Activated CD4-positive, alpha-beta T cell treated with anti-CD3 and anti-CD28 coated beads, Interleukin-2, amount 50 U/mL, for 4 hours (primary cell): ENCODE measurements at places on chromosomes 12 and 14.

DNA sequence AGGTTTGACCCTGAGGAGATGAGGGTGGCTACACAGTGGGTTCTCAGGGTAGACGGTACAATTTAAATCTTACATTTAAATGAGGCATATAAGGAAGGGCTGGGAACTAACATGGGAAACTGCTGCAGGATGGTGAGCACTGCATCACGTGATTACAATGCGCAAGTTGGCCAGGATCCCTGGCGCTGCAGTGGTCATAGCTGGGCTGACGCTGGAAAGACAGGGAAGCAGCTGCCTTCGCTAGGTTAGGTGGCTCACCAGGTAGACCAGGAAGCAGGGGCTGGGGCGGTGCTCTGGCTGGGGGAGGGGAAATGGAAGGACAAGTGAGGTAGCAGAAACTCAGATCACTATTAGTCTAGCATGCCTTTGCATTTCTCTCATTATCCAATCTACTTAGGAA is 149.9 kb downstream of the FOXN3 start:
- no peak for DNase-seq

GRCh38 chr12:65823513-65824375 is 539 bp upstream of the HMGA2 start:
- no peak for DNase-seq

- DNase-seq, result no peak
Measured at GRCh38 chr12:67520606-67521005, 127.9 kb upstream of the DYRK2 start.

DNA sequence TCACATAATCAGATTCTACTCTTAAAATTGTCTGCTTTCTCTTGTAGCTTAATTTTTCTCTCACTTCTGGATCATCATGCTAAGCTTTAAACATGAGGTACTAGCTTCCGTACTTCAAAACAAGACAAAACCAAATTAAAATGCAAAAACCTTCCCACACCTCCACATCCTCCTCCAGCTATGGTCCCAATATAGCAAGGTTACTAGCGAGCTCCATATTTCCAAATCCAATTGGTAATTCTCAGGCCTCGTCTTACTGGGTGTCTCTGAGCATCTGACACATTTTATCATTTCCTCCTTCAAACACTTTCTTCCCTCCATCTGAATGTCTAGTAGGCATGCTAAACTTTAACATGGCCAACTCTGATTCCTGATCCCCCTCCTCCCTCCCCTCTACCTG is 7.9 kb upstream of the PAPOLA start:
- DNase-seq, result no peak

GRCh38 chr14:45261209-45261608 is 8.2 kb upstream of the MIS18BP1 start:
- DNase-seq, result no peak

DNA sequence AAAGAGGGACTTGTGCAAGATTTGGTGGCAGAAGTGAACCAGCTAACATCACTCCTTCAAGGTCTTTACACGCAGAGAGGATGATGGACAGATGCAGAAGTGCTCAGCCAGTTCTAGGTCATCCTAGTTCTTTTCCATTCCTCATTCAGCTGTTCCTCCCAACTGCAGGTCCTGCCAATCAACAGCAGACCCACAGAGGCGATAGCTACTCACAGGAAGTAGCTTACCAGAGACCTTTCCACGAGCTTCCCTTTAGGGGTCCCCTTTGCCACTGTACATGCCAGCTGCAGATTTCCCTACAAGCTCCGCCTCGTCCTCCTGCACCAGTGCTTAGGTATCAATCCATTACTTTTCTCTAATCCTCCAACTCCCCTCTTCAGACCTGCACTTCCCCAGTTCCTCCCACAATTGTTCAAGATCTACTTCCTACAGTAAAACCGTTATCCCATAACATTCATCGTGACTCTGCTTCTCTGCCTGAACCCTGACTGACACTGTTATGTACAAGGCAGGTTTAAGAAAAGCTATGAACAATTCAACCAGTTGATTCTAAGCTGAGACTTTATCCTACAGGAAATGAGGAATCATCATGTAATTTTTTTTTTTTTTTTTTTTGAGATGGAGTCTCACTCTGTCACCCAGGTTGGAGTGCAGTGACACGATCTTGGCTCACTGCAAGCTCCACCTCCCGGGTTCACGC is 22.5 kb downstream of the RECQL start:
- no peak for DNase-seq

GRCh38 chr14:100893228-100893601 is 10.3 kb downstream of the RTL1 start:
- DNase-seq, result no peak

- no peak for DNase-seq
Measured at GRCh38 chr12:52600941-52601481, at the start of gene KRT72. KRT72 (minus strand) TSS chr12:52601463; CDS start chr12:52601452, 11 bp downstream.

GRCh38 chr12:48183876-48184548 is 568 bp downstream of the CCDC184 start:
- no peak for DNase-seq

GRCh38 chr12:46209914-46210872 is 58.6 kb downstream of the SLC38A1 start:
- DNase-seq, result peak; percentile 82

- no peak for DNase-seq
Measured at GRCh38 chr12:131751335-131751734, 40.4 kb downstream of the SFSWAP start.

DNA sequence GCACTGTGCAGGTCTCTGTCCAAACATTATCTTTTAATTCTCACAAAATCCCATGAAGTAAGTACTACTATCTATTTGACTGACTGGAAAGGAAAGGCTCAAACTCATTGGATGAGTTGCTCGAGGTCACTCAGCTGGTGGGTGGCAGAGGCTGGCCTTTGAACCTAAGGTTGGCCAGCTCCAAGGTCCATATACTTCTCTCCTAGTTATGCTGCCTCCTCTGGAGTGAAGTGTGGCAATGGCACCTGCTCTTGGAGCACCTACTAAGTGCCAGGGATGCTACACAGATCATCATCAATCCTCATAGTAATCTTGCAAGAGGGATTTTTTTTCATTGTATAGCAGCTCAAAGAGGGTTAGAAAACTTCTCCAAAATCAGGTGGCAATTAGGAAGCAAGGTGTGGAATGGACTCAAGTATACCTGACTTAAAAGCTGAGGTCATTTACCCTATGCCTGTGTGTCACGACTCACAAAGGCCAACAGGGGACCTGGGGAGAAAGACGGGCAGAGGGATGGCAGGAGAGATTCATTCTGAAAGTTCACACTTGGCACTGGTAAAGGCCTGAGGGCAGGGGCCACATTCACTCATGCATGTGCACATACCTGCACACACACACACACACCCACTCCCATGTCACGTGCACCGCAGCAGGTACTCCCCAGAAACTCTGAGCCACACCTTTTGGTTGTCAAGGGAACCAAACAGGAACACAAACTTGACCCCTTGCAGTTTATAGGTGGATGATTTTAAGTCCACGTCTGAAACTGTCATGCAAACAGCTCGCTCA is 146.4 kb downstream of the FOXN3 start:
- no peak for DNase-seq

DNA sequence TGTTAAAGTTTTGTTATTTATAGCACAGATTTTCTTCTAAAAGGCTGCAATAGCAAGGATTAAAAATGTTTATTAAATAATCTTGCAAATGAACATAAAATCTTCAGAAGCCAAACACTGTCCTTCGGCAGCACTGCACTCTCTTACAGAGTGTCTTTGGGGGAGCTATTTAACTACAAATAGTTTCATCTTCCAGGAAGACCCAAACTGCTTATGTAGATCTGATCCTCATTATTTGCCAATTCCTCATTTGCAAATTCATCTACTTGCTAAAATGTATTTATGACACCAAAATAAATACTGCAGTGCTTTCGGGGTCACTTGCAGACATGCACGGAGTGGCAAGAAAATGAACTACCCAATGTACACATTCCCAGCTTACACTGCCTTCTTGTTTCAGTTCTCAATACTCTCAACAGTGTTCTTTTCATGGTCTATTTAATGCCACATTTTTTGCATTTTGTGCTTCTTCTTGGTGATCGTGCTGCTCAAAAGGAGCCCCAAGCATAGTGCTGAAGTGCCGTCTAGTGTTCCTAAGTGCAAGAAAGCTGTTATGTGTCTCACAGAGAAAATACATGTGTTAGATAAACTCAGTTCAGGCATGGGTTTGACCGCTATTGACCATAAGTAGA is 128.1 kb downstream of the PRKD1 start:
- no peak for DNase-seq

DNA sequence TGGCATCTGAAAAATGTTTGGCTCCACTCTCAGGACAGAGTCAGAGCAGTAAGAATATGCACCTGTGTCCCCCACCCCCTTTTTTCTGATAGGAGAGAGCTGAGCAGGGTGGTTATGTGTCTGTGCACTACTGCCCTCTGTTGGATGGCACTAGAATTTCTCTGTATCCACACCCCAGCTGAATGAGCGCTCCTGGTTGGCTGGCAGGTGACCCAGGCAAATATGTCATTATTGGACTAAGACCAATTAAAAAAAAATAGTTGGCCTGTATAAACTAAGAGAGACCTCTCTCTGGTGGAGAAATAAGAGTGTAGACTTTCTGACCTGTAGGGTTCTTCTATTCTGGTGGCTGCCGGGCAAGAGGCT is 107.0 kb downstream of the PTCSC3 start:
- DNase-seq, result no peak

DNA sequence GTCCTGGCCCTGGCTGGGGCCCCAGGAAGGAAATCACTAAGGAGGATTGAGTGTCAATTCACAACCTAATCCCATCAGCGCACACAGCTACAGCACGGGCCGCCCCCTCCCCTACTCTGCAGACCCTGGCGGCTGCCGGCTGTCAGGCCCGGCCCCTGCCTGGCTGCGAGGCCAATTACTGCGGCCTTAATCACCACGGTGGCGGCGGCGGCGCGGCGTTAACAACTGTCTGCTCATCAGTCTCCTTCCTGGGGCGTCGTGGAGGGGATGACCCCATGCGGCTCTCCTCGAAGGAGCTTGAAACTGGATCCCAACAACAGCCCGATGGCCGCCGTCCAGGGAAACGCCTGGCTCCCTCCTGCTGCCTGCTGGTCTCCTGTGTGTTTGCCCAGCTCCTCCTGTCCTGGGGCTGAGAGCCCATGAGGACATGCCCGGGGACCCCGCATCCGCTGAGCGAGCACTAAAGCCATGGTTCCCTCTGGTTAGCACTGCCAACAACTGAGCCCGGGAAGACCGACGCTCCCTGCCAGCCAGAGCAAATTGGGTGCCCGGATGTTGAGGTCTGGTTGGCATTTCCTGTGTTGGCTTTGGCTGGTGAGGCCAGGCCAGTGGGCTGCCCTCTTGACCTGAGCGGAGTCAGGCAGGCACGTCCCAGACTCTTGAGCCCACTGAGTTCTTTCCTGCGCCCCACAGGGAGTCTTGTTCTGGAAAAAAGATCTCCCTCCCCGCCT is 21.8 kb upstream of the EIF2B2 start:
- no peak for DNase-seq

DNA sequence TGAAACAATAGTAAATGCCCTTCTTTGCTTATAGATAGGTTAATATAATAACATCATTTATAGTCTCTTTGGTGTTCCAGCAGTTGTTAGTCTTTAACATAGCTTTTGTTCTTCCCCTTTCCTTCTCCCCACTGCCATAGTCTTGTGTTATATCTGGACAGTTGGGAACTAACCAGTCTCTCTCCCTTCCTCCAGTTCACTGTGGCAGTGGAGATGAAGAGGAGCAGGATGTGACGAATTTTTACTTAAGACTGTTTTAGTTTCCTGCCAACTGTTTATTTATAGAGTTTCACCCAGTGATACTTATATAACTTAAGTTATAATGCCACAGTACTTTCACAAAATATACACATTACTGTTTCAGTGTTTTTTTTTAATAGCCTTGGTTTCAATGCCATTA is 277.4 kb downstream of the PDZRN4 start:
- no peak for DNase-seq

- no peak for DNase-seq
Measured at GRCh38 chr12:132453361-132454192, 36.4 kb upstream of the FBRSL1 start.

- no peak for DNase-seq
Measured at GRCh38 chr14:100772607-100773165, 46.0 kb downstream of the DLK1 start.

DNA sequence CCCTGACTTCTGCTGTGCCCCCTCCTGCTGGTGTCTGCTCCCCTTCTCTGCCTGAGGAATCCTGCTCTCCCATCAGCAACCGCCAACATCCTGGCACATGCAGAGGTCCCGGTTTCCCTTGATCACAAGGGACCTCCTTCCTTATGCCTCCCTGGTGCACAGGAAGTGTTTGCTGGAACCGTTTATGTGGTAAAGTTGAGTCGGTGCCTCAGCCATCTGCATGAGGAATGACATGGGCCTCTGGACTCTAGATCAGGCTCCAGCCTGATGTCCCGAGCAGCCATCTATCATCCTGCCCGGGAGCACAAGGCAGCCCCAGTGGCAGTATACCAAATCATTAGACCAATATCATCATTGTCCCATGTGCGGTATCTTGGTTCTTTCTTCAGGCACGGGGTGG is 90.4 kb downstream of the BORCS5 start:
- no peak for DNase-seq

GRCh38 chr14:81990312-81990761 is 456.7 kb upstream of the SEL1L start:
- DNase-seq, result peak; percentile 2

- no peak for DNase-seq
Measured at GRCh38 chr12:114425031-114425626, 19.2 kb upstream of the TBX5 start.

- no peak for DNase-seq
Measured at GRCh38 chr14:65038966-65039365, 52.3 kb downstream of the FNTB start.

DNA sequence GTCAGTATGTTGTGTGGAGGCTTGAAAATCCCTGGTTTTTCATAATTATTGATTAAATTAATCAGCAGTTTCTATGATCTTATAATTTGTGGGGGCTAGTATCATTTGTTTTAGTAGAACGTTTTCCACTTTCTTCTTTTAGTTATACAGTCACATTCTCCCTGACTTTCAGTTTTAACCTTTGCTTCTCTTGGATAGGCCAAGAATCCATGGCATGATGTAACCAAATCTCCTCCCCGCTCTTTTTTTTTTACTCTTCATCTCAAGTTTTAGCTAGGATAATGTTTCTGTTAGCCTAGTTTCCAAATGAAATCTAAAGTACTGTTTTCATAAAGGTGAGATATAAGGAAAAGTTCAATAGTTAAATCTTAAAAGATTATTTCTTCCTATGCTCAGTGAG is 106.5 kb downstream of the TMEM117 start:
- no peak for DNase-seq

DNA sequence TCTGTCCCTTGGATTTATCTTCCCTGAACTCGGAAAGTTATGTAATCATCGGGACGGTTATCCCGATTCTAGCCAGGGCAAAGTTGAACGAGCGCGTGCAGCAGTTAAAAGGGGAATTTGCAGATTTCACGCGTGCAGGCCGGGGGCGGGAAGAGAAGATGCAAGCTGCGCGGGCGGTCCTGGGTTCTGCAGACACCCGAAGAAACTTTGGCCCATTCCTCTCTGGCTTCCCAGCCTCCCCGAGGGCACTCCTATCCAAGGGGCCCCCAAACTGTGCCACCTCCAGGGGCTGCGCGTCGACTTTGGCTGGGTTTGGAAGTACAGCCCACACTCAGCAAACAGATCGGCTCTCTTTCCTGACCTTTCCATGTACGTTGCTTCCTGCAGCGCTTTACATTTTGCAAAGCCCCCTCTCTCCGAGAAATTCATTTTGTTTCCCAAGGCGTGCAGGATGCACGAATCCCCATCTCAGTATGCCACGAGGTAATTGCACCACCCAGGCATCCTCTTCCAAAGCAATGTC is 941 bp upstream of the PPP1CC start:
- no peak for DNase-seq

- DNase-seq, result no peak
Measured at GRCh38 chr12:30945443-30946164, 19.1 kb downstream of the TSPAN11 start.

- DNase-seq, result peak; percentile 90
Measured at GRCh38 chr12:95858451-95859343, at the start of gene SNRPF. SNRPF (plus strand) TSS chr12:95858952; CDS start chr12:95859074, 122 bp downstream.
